ENCODE measurements at places on chromosomes 7 and 10. TPM values are rescaled to one million over a fixed set of nuclear protein-coding genes. Genes with fewer than 3 reads are reported as not detected.

The GDI2 gene
- total RNA-seq = 164 TPM

The AKR1C3 gene
- 29.5 TPM for total RNA-seq

The MRLN gene
- total RNA-seq = not detected

The KIFBP gene
- total RNA-seq = 11.1 TPM

The TMEM184A gene
- 86.6 TPM for total RNA-seq

The PNLIPRP3 gene
- 1.2 TPM for total RNA-seq

All from esophagus mucosa (tissue), 1 donor.